Dermis microvascular lymphatic vessel endothelial cell (primary cell): ENCODE measurements at places on chromosomes 5 and 9. TPM values are rescaled to one million over a fixed set of nuclear protein-coding genes. Genes with fewer than 3 reads are reported as not detected.

Gene GPR150
- 0.13 TPM in 2 replicates for total RNA-seq

DNA sequence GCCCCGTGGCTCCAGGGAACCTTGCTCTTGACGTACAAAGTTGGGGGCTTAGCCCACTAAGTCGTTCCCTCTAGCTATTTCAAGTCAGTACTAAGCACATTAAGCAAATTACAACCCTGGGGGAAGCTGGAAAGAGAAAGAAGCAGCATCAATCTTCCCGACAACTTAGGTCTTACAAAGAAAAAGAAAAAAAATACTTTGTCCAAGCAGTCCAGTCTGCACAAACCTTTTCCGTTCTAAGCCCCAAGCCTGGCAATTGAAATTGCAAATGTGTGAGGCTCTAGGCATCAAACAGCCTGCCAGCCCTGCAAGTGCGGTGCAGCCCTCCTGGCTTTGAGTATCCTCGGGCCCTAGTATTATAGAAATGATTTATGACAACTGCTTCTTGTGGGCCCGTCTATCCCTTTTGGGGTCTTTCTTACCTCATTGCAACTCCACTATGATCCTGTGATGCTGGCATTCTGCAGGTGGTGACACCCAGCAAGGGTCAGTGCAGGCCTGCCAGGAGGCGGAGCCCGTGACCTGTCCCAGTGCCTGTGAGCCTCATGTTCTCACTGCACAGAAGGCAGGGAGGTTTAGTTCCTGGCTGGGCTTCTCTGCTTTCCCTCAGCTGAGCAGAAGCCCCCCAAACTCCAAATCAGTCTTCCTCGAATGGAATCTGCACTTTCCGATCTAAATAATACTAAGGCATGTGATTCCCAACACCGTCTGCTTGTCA lies 232.3 kb upstream of the IRX2 start:
- DNase-seq = no peak

Gene IRX4
- total RNA-seq = not detected in 2 replicates

DNA sequence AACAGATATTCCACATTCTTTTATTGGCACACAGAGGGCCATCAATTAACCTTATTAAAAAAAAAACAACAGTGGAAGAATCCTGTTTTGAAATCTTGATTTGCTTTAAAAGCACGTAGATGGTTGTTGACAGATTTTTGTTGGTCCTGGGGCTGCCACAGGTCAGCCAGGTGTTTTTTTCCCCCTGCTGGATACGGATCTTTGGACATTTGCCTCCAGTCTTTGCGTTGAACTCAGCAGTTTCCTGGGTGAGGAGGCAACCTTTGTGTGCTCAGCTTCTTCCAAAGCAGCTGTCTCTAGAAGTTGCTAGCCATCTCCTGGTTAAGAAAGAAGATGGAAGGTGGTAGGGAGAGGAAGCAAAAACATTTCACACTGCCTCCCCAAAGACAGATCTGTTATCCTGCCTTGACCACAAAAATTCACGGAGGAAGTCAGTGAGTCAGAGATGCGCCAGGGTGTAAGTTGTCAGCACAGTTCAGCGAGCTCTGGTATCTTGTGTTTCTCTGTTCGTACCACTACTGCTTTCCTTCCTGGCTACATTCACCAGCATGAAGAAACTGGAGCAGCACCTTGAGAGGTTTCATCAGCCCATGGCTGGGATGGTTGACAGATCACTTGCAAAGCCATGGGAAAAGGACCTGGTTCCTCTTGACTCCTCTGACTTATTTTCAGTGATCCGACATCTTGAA lies 207.3 kb downstream of the ARHGAP26 start:
- no peak for DNase-seq

Gene LCN12
- not detected in 2 replicates for total RNA-seq

DNA sequence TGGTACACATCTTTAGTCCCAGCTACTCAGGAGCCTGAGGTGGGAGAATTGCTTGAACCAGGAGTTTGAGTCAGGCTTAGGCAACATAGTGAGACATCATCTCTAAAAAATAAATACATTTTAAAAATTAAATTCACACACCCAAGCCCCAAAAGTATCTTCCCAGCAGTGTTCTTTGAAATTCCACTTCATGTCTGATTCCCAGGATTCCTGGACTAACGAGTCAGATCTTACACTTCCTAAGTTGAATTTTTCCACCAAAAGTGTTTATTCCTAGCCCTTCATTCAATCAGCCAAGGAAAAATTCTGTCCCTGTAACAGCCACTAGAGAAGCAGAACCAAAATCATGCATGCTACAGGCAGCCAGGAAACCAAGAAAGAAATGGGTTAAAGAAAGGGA lies 970.9 kb downstream of the EFNA5 start:
- DNase-seq = no peak

DNA sequence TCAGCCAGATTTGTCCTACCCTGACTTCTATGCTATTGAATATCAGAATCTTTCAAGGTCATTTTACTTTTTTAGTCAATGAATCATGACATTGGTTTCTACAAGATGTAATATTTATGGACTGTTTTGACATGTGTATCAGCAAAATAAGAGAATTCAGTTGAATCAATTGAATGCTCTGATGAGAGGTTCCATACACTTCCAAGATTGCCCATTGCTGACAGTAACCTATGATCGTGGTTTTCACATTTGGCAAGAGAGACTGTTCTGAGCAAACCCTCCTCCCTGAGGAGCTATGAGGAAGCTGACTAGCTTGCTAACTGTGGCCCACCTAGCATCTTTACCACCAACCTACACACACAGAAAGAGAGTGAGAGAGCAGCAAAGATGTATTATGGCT lies 56.7 kb upstream of the FST start:
- DNase-seq = no peak
